Aortic smooth muscle cell (primary cell): ENCODE measurements at places on chromosomes 4 and X. TPM values are rescaled to one million over a fixed set of nuclear protein-coding genes. Genes with fewer than 3 reads are reported as not detected.

Gene SOWAHB
- under 0.01 TPM in 1 of 2 replicates, not detected in the other for total RNA-seq

Gene SLC2A9
- total RNA-seq = 1.1 and 2.6 TPM in 2 replicates

Gene MAGEA9
- total RNA-seq = not detected in 2 replicates

Gene CNGA2
- total RNA-seq = not detected in 2 replicates

Gene RHOXF1
- total RNA-seq = not detected in 2 replicates

Gene CCDC110
- total RNA-seq = 2.1 and 2.7 TPM in 2 replicates

Gene NOP14
- total RNA-seq = 18.3 and 22.9 TPM in 2 replicates

Gene INTS12
- total RNA-seq = 13.9 and 15.1 TPM in 2 replicates

Gene KCND1
- 0.56 and 0.79 TPM in 2 replicates for total RNA-seq

Gene ZNF711
- 0.13 and 0.19 TPM in 2 replicates for total RNA-seq

Gene PRDM8
- total RNA-seq = 0.79 and 0.87 TPM in 2 replicates

Gene RPS6KA6
- 0.79 and 1.3 TPM in 2 replicates for total RNA-seq

Gene MAGEH1
- total RNA-seq = 45.7 and 46.8 TPM in 2 replicates

Gene CHIC1
- 10.2 and 11.6 TPM in 2 replicates for total RNA-seq
